ENCODE measurements at places on chromosomes 11 and 22. TPM values are rescaled to one million over a fixed set of nuclear protein-coding genes. Genes with fewer than 3 reads are reported as not detected.

GRCh38 chr11:111438846-111439520 lies 59.9 kb upstream of the POU2AF1 start:
- H3K36me3 ChIP-seq, result no peaks in the 10 kb centered on the region
- peaks cover 43% of the 10 kb centered on the region for H3K4me1 ChIP-seq
- no peak overlapping the region for H3K27ac ChIP-seq
- no peak for DNase-seq
- no peak overlapping the region for H3K4me3 ChIP-seq

- no peaks in the 10 kb centered on the region for H3K36me3 ChIP-seq
- no peak overlapping the region for H3K4me3 ChIP-seq
- H3K27ac ChIP-seq, result no peak overlapping the region
- DNase-seq, result no peak
- peaks cover 11% of the 10 kb centered on the region for H3K4me1 ChIP-seq
Observed at GRCh38 chr11:34351687-34352469, 5.9 kb downstream of the ABTB2 start.

- H3K27me3 ChIP-seq, result no peaks in the 10 kb centered on the region
- H3K27ac ChIP-seq, result peak overlapping the region; percentile 59
- H3K4me3 ChIP-seq, result no peak overlapping the region
Observed at GRCh38 chr11:128463371-128463829, 124.0 kb downstream of the ETS1 start.

TMEM121B gene
- not detected for total RNA-seq

OR51V1 gene
- not detected for total RNA-seq

SPTBN2 gene
- 134 TPM for total RNA-seq

TRIM3 gene
- total RNA-seq, result 42.4 TPM

Measured in stomach (tissue), 19 donors.